Activated T-helper 2 cell treated with anti-CD3 and anti-CD28 coated beads, Interferon-gamma antibody, Interleukin-2, Interleukin-4, amounts not matched to agents 10 μg/mL and 5 μg/mL and 100 μg/mL, durations not matched to agents 14 hours and 24 hours and 36 hours (primary cell): ENCODE measurements at places on chromosomes 13 and 19. TPM values are rescaled to one million over a fixed set of nuclear protein-coding genes. Genes with fewer than 3 reads are reported as not detected.

- peak; percentile 75 for DNase-seq
Observed at GRCh38 chr19:4831304-4831978, at the start of gene TICAM1. Gene TICAM1, minus strand, starts transcription at chr19:4831712. Its CDS starts 13,335 bp downstream, at chr19:4818377.

DNA sequence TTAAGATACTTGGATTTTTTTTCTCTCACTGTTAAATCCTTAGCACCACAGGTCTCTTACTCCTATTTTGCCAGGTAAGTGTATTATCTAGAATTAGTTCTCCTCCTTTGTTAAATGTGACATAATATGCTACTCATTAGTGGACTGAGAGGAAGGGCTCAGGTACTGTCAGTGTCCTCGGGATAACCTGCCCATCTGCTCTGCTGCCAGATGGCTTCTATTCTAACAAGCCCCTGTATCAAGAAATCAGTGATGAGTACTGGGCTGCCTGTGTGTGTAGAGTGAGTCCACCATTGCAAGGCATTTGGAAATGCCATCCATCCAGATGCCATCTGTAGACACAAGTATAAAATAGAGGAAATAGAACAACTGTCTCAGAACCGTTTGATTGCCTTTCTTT lies 209.6 kb downstream of the ATP8A2 start:
- DNase-seq = no peak

- DNase-seq = no peak
Observed at GRCh38 chr19:53394522-53394973, 401 bp upstream of the ZNF765 start.

DNA sequence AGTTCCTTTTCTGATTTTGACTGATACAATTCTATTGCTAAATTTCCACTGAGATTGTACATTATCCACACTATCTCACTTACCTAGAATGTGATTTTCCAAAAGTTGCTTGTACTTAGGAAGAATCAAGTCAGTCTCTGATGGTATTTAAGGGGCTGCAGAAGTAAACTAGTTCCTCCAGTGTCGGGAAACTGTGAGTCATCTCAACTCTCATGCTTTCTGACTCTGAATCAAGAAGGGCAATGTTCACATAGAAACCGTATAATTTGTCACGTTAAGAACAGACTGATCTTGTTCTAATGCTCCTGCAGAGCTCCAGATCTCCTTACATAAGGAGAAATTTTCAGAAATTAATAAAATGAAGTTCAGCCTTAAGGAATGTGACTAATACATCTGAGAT lies 369.3 kb downstream of the KLF5 start:
- DNase-seq = no peak

DNA sequence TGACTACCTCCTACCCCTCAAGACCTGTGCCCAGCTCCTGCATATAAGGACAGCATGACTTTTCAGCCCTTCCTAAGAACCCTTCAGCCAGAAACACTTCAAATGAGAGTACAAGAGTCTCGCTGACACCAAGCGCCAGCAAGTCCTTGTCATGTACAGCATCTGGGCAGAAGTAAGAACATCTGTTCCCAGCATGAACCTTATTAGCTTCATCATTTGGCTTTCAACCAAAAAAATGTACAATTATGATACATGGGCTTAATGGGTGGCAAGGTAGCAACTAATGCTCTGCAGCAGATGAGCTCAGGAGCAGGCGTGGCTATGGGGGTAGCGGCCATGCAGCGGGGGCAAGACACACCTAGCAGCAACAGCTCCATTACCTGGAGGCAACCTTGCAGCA lies 487.6 kb downstream of the COG6 start:
- DNase-seq = no peak

- DNase-seq = peak; percentile 73
Observed at GRCh38 chr19:1248139-1248785, at the start of gene MIDN. Gene MIDN, plus strand, starts transcription at chr19:1248583. Its CDS starts 1,714 bp downstream, at chr19:1250297.

DNA sequence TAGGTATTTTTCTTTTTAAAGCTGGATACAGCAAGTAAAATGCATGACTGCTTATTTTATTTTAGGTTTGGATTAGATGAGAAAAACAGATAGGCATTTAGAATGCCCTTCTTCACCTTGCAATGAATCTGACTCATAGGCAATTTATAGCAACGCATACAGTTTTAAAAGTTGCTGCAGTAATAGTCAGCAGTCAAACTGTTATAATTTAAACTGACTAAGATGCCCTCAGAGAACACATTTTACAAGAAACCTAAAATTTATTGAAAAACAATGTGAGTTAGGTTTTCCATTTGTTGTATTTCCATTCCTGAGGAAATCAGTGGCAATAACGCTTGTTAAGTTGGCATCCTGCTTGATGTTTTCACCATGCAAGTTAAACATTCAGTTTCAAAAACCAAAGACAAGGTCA lies 1128.2 kb upstream of the PCDH9 start:
- no peak for DNase-seq

RFPL4A gene
- total RNA-seq = not detected in 2 replicates

CCDC169 gene
- 0.23 and 0.46 TPM in 2 replicates for total RNA-seq

DENND1C gene
- total RNA-seq = 64.3 and 70.0 TPM in 2 replicates

IL17D gene
- total RNA-seq = 0.18 and 0.25 TPM in 2 replicates

TMEM190 gene
- not detected in 2 replicates for total RNA-seq

C19orf85 gene
- not detected in 2 replicates for total RNA-seq

IFNL1 gene
- not detected in 2 replicates for total RNA-seq

ZNF554 gene
- 2.3 and 2.4 TPM in 2 replicates for total RNA-seq

IFI30 gene
- total RNA-seq = 37.0 and 41.2 TPM in 2 replicates

CACNG6 gene
- total RNA-seq = not detected in 2 replicates
